NCI-H2081 treated with DMSO at 0.1 percent for 48 hours (cell line): ENCODE measurements at places on chromosomes 12 and 14.

- DNase-seq = no peak
Measured at GRCh38 chr12:16238661-16239060, 38.8 kb downstream of the SLC15A5 start.

- DNase-seq = no peak
Measured at GRCh38 chr14:58607131-58607951, 30.4 kb upstream of the DACT1 start.

- no peak for DNase-seq
Measured at GRCh38 chr14:89721956-89722355, 232.6 kb downstream of the EFCAB11 start.

DNA sequence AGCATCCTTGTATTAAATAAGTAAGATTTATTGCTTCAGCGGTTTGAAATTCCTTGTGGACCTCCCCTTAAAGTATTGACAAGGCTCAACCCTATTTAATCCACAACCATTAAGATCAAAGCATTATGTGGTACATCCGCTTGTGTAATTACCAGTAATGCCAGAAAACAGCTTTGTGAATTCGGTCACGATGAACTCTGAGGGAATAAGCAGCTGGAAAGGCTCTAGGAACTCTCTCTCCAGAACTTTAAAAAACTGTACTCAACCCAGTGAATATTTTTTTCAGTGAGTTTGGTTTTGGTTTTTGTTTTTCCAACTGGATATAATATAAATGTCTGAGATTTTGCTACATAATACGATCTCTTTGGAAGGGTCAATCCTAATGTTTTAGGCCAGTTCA, 49.3 kb upstream of the DIO2 start:
- DNase-seq = no peak

- DNase-seq = no peak
Measured at GRCh38 chr12:62123721-62124203, 136.4 kb upstream of the USP15 start.

DNA sequence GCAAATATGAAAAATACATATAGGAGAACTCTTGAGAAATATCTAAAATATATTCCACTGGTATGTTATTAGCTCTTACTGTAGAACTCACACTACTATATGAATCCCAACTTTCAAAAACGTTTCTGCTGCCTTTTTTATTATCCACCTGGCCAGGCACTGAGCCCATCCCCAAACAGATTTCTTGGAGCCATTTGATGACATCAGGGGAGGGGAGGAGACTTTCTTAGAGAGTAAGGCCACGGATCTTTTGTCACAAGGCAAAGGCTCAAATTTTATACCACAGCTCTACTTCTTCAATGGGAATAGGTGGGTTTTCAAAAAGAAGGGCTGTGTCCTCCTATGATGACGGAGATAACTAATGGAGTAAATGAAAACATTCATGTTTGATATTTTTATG, 83.0 kb downstream of the SLC25A21 start:
- no peak for DNase-seq

DNA sequence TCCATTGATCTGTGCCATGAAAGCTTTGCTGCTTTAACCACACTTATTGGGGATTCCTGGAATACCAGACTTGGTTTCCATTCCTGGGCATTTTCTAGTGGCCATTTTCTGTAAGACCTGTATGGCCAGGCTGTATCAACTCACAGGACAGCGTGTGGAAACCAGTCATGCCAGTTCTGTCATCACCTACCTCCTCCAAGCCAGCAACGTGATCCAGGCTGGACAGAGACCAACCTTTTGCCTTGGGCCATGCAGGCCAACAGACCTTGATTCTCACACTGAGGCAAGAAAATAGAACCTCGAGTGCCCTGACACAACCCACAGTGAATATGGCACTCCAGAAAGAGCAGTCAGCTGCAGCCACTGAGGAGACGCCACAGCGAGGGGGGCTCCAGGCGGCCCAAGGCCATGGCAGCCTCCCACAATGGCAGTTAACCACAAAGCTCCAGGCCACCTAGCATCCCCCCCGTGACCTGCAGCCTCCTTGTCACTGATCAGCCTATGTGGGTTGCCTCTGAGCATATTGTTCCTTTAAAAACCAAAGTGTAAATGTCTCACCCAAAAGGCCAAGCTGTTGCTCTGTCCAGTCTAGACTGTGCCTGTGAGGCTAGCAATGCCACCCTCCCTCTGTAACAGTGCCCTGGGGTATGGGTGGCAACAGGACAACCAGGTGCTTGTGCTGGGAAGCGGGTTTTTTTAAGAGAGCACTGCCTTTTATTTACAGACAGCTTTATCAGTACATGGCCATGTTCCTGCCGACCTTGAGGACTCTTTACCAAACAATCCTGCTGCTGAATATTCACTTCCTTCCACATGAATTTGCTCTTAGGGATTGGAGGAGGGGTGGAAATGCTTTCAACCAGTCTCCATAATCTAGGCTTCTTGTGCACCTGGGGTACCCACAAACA, 168.7 kb upstream of the HIF1A start:
- no peak for DNase-seq

DNA sequence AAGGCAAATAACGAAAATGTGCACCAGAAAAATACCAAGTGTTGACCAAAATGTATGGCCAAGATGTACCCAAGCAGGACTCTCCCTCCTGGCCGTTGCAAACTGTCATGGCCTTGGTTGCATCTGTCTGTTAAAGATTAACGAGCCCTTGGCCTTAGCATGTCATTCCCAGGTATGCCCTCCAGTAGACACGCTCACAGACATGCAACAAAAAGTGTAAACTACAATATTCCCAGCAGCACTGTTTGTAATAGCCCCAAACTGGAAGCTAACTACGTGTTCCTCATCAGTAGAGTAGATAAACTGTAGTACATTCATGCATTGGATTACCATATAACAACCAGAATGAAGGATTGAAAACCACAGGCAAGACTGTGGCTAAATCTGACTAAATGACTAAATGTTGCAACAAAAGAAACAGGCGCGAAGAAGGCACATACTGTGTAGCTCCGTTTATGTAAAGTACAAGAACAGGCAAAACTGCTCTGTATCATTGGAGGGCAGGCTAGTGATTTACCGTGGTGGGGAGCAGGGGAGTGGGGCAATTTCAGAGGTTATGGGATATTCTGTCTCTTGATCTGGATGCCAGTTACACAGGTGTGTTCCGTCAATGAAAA, 232.8 kb upstream of the DIO3 start:
- no peak for DNase-seq

DNA sequence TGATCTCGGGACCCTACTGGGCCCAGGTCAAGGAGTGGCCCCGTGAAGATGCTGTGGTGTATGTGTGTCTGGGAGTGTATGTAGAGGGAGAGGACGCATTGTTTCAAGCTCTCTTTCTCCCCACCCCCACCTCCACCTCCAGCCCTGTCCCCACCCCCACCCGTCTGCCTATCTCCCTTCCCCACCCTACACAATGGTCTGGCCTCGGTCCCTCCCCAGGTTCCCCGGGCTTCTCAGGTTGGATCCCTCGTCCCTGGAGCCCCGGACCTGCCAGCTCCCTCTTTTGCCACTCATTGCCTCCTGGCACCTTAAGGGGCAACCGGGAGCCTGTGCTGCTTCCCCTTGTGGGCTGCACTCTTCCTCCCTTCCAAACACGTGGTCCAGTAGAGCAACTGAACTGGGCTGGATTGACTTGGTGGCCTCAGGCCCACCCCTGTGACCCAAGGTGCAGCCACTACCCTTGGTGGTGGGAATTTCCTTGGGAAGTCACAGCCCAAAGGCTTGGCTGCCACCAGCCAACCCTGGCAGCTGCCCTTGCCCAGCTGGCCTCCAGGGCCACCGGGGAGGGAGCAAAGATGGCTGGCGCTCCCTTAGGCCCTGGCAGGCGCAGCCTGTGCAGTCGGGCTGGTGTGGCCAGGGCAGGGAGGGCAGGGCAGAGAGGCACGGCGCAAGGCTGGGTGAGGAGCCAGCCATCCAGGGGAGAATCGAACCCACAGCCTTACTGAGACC, 628 bp downstream of the VRTN start:
- no peak for DNase-seq

DNA sequence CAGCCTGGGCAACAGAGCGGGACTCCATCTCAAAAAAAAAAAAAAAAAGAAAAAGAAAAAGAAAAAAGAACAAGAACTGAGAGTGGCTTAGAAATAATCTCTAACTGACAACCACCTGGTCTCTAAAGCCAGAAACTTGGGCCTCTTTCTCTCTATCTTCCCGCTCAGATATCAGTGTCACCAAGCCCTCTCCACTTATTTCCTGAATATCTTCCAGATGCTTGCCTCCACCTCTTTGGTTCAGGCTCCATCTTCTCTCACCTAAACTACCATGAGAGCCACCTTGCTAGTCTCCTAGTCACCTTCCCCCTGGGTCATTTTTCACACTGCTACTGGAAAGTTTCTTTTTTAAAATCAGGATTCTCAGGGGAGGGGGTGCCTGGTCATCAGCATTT, 1.8 kb upstream of the TM9SF1 start:
- no peak for DNase-seq

- no peak for DNase-seq
Measured at GRCh38 chr14:96638041-96638855, 136.1 kb downstream of the PAPOLA start.

GRCh38 chr12:54689984-54690383, 41.8 kb upstream of the DCD start:
- DNase-seq = no peak

DNA sequence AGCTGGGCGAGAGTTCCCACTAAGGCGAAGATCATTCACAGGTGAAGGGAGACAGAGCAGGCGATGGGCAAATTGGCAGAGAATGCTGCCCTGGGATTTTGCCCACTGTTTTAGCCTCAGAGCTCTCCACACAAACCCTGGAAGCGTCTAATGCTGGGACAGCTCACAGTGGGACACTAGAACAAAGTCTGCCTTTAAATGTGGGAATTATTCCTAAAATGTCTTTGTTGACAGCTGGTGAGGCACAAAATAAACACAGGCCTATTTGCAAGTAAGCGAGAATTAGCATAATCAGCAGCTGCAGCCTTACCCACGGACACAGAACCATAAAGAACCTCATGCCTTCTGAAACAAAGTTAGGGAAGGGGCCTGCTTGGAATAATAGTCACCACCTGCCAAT, 824.5 kb downstream of the AACS start:
- no peak for DNase-seq

DNA sequence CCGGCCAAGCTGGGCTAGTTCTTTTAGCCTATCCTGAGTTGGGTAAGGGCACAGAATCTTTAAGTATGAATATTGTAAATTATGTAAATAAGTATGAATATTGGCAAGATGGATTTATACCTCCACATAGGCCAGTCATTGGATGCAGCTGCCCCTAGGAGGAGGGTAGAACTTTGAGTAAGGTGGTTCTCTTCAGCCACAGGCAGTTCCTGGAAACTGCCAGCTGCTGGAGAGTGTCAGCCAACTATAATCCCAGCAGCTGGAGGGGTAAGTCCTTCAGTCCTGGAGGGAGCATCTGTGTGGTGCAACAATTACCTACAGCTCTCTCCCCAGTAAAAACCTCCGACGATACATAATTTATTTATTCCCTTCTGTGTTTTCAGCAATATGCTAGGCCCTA, 65.8 kb upstream of the TMPO start:
- no peak for DNase-seq

DNA sequence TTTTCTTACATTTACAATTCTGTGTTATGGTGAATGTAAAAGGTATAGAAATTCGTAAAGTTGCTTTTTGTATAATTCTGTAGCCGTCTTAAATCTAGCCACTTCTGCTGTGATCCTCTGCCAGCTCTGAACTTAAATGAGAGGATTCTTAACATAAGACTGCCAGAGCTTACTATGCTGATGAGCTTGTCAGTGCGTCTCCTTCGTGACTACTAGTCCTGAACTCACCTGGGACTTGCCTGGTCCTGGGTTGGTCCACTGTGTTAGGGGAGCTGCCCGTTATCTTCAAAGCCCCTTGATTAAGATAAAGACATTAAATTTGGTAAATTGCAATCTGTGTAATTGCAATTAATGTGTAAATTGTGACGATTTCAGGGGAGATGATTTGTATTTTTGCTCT, 44.7 kb downstream of the UNC79 start:
- no peak for DNase-seq

DNA sequence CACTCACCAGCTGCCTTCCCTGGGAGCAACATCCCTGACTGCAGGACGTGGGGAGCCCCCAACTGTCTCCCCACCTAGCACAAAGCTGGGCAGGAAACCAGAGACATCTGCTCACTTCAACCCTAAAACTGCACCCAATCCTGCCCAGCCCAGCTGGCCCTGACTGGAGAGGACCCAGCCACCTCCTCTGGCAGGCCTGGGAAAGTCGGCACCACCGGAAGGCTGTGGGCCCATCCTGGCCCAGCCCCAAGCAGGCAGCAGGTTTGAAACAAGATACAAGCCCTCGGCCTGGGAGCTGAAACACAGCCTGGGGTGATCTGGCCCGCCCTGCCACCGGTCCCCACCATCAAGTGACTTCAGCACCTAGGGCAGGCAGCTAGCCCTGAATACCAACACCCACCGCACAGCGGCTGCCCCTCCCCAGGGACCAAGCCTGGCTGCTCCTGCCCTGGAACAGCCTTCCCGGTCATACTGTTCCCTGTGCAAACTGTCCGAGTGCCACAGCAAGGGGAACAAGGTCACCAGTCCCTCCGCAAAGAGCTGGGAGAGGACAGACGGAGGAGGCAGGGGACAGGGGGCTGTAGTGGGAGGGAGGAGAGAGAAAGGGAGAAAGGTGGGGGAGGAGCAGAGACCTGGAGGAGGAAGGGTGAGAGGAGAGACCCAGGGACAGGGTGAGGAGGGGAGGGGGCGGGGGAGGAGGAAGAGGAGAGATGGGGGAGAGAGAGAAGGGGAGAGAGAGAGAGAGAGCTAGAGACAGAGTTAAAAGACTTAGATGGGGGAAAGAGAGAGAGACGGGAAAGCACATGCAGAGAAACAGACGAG, 115.7 kb downstream of the RFLNA start:
- DNase-seq = no peak

GRCh38 chr12:38890102-38890855, 15.1 kb downstream of the CPNE8 start:
- no peak for DNase-seq
